ENCODE measurements at places on chromosomes 2 and 18.

- DNase-seq: no peak
Observed at GRCh38 chr2:117351396-117351795, 463.1 kb upstream of the DDX18 start.

GRCh38 chr2:167471734-167472133 is 583.5 kb downstream of the XIRP2 start:
- DNase-seq: no peak

DNA sequence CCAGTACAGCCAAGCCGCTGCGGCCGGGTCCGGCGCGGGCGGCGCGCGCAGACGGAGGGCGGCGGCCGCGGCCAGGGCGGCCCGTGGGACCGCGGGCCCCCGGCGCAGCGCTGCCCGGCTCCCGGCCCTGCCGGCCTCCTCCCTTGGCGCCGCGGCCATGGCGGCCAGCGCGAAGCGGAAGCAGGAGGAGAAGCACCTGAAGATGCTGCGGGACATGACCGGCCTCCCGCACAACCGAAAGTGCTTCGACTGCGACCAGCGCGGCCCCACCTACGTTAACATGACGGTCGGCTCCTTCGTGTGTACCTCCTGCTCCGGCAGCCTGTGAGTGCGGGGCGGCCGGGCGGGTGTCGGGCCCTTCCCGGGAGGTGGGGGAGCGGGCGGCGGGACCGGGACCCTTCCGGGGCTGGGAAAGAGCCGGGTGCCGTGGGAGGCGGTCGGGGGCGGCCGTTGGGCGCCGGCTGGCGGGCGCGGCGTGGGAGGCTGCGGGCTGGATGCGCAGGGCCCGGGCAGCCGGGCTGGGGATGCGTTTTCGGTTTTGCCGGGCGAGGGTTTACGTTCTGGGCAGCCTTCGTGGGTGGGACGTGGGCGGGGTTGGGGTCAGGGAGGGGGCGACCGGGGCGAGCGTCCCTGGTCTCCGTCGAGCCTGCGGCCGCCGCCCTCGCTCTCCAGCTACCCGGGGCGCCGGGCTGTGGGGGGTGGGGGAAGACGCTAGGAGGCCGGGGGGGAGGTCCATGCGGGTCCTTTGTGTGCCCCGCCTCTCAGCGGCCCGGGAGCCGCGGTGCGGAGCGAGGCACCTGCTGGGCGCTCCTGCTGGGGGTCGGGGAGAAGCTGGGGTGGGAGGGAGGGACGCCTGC is 537 bp downstream of the AGFG1 start:
- DNase-seq: peak; percentile 60

- no peak for DNase-seq
Observed at GRCh38 chr2:42328923-42329322, 32.1 kb downstream of the COX7A2L start.

- DNase-seq: no peak
Observed at GRCh38 chr2:120609826-120610395, 125.8 kb upstream of the GLI2 start.

- peak; percentile 36 for DNase-seq
Observed at GRCh38 chr2:237702441-237703391, 75.3 kb downstream of the LRRFIP1 start.

- peak; percentile 20 for DNase-seq
Observed at GRCh38 chr2:148565272-148565894, 79.2 kb upstream of the EPC2 start.

- DNase-seq: no peak
Observed at GRCh38 chr2:134177351-134177931, 76.4 kb upstream of the MGAT5 start.

DNA sequence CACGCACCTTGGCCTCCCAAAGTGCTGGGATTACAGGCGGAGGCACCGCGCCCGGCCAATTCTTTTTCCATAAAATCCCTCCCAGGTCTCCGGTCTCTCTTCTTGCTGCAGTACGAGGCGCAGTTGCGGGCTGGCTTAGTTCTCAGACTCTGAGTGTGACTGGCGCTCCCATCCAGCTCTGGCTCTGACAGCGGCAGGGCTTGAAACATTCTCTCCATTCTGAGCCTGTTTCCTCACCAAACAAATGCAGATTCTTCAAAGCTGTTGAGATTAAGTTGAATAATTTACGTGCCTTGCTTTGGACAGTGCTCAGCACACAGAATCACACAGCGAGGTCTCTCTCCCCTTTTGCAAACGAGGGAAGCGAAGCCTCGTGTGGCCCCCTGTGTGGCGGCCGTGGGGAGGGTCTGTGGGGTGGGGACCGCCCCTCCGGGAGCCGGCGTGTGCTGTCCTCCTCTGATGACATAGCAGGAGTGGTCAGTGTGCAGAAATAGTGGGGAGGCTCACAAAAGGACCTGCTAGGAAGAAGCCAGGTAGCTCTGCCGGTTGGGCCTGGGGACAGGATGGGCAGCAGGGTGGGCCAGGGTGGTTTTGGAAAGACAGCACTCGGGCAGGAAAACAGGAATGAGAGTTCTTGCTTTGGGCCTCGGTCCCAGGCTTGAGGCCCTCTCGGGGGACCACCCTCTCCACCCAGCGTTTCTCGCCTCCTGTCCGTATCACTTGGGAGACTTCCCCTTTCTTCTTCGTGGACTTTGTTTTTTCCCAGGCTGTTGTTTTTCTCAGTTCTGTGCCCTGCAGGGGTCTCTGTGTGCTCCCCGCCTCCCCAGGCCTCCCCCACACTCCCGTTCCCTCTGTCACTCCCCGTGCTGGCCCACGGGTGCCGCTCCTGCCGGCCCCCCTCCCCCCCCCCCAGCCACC is 75.0 kb downstream of the KCNG2 start:
- DNase-seq: no peak

DNA sequence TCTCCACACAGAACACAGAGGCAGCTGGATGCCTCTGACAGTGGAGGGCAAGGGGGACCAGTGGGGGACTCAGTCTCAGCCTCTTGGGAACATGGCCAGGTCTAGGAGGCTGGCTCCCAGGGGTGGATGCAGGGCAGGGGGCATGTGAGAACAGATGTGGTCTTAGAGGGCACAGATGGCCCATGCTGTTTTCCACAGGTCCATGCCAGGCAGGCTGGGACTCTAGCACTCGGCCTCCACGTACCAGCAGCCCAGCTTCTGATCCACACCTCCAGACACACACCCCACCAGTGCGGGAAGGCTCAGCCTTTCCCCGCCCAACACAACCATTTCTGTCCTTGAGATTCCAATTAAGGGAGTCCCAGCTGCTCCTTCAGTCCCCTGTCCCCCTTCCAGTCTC is 42.4 kb downstream of the TNS1 start:
- no peak for DNase-seq

DNA sequence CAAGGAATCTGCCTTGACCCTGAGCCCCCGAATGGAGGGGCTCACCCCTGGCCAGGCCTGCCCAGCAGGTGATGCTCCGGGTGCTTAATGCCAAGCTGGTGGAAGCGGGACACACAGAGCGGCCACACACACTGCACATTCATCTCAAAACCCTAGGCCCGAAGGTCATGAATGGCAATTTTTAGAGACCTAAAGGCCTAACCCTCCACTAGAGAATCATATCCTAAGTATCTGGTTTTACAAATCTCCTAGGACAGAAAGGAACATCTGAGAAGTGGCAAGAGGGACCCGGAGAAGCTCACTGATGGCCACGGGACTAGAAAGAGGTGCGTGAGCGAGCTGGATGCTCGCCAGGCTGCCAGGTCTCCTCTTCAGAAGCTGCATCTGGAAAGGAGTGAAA is 38.3 kb downstream of the ST3GAL5 start:
- no peak for DNase-seq

- no peak for DNase-seq
Observed at GRCh38 chr2:10267036-10267435, 35.7 kb upstream of the HPCAL1 start.

- DNase-seq: no peak
Observed at GRCh38 chr18:51941999-51942398, 398.0 kb upstream of the DCC start.

DNA sequence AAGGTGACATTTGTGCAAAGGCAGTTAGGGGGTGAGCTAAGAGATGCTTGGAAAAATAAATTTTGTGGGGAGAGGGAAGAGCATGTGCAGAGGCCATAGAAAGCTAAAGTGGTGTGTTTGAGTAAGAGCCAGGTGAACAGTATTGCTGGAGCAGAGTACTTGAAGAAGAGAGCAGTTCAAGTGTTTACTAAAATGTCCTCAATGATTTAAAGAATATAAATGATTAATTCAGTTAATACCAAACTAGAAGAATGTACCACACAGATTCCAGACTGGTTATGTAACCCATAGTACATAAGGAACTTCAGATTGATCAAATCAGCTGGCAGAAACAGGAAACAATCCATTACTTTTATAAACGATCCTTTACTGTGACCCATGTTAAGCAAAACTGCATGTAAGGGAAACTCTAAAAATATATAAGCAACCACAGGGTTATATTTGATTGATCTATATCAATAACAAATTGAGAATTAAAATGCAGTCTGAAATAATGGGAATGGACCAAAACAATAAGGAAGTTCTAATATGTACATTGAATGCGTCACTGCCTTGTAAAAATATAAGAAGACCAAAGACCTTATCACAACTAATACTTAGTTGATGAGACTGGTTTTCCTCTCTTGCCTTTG is 76.9 kb downstream of the LDAH start:
- no peak for DNase-seq

DNA sequence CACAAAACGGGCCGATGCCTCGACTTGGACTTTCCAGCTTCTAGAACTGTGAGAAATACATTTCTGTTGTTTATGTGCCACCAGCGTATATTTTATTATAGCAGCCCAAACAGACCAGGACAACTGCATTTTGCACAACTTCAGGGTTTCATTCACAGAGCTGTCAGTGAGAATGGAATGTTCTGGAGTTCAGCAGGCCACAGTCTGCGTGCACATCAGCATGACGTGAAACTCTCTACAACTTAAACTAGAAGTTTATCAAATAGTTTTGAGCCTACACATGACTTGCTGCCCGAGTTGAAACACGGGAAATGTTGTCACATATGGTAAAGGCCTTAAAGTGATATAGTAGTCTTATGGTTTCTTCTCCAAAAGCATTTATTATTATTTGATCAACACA is 3.9 kb upstream of the TRIB2 start:
- no peak for DNase-seq

GRCh38 chr18:76338619-76339245 is 156.3 kb downstream of the ZNF516 start:
- DNase-seq: no peak

GRCh38 chr2:180010701-180011100 is 3.6 kb upstream of the CWC22 start:
- DNase-seq: no peak

GRCh38 chr2:158325031-158325781 is 131.3 kb downstream of the CCDC148 start:
- DNase-seq: no peak

DNA sequence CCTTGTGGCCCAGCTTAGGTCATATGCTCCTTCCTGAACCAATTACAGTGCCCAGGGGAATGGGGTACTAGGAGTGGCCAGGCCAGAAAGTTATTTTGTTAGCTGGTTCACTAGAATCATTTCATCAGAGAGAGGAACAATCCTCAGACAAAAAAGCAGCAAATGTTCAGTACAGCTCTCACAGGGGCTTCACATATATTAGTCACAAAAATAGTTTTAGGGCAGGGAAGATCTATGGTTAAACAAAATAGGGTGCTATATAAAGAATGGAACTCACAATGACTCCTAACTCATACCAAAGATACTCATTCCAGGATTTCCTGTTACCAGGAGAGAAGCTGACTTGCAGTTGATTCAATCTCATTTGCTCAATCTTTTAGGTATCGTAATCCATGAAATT is 71.0 kb downstream of the CWC22 start:
- no peak for DNase-seq

GRCh38 chr2:168355779-168356476 is 100.1 kb upstream of the CERS6 start:
- no peak for DNase-seq

DNA sequence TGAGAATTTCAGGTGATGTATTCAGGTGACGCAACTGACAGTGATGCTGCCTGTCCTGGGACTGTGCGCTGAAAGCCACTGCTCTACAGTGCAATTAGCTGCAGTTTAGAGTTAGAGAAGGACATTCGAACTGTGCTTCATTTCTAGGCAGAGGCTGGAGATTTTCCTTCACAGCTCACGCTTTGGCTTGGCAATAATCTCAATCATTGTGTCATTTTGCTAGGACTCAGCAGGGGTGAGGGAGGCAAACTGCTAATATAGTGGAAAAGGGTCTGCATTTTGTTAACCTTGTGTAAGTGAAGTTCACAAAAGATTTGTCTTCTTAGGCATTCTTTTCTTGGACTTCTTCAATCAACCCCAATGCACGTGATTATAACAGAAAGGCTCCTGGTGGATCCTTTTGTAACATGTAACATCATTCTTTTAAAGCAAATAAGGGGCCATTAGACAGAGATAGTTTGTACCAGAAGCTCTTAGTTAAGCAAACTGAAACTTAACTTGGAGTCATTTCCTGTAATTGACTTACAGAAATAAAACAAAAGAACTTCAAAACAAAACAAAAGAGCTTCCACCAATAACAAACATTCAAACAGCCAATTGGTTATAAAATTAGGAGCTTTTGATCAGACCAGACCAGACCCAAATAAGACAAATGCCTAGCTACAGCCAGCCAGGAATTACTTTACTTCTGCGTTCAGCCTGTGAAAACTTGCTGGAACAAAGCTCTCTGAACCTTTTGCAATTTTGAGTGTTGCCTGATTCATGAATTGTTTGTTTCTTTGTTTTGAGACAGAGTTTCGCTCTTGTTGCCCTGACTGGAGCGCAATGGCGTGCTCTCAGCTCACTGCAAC is 1376.3 kb upstream of the CELF4 start:
- DNase-seq: no peak

- no peak for DNase-seq
Observed at GRCh38 chr2:62340994-62341484, 145.1 kb downstream of the B3GNT2 start.

DNA sequence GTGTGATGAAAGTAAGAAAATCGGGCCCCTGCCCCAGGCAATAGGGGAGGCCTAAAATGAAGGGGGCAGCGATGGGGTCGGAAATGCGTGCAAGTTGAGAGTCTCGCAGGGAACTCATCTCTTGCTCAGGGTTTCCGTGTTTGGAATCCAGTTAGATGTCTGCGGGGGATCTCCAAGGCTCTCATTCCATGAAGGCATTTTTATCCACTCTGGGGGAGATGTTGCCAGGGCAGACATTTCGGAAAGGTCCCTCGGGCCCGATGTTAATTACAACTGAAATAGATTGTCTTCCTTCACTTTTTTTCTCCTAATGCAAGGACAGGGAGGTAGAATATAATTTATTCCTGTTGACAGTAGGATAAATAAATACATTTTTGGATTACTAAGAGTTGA is 12.8 kb upstream of the SKOR2 start:
- DNase-seq: no peak

GRCh38 chr2:122263746-122264145 is 508.3 kb downstream of the TSN start:
- no peak for DNase-seq

GRCh38 chr18:67608615-67609273 is 92.2 kb upstream of the DSEL start:
- DNase-seq: no peak
